Globus pallidus (tissue), 1 donor: ENCODE measurements at places on chromosomes 1 and 21.

GRCh38 chr21:31683029-31683428 lies 23.5 kb downstream of the SOD1 start:
- no peak for DNase-seq

- no peak for DNase-seq
These were observed 45.4 kb downstream of the NUAK2 start for GRCh38 chr1:205275916-205276688.

DNA sequence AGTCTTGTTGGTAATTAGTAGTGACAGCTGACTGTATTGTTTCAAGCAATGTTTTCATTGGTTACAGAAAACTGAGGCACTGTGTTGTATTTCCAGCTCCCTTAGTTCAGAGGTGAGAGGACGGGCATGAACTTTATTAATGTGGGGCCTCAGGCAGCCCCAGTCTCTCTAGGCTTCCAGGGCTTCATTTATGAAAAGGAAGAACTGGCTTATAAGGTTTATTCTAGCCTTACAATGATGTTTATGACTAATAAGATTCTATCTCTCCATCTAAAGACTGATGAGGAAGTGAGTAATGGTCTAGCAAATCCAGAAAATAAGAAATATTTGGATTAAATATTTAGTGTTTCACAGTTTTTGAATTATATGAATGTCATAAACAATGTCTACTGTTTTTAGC lies 41.5 kb downstream of the CBS start:
- DNase-seq = no peak

DNA sequence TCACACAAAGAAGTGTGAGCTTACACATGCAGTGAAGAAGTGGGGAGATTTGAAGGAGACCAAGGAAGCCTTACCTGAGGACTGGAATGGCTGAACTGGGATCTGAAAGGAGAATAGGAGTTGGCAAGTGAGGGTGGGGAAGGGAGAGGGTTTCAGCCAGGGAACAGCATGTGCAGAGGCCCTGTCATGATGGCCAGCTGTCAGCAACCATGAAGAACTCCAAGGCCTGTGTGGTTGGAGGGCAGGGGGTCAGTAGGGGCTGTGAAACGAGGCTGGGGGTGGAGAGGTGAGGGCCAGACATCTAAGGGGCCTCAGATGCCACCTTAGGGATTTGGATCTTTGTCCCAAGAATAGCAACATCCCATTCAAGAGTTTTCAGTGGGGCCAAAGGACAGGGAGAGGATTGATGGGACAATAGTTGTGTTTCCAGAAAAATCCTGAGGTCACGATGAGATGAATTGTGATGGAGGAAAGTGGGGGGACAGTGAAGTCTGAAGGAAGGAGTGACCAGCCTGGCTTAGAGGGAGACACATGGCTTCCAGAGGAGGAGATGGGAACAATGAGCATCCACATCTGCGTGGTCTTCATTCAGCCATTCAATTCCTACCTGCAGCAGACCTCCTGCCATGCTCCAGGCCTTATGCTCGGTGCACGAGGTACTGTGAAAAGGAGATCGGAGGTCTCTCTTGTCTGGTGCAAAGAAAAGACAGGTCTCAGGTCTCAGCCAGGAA lies 187.6 kb downstream of the MATN1 start:
- DNase-seq = no peak

- no peak for DNase-seq
These were observed 48.2 kb upstream of the IRF2BP2 start for GRCh38 chr1:234658138-234658537.
